ENCODE measurements at places on chromosomes 4 and X.

DNA sequence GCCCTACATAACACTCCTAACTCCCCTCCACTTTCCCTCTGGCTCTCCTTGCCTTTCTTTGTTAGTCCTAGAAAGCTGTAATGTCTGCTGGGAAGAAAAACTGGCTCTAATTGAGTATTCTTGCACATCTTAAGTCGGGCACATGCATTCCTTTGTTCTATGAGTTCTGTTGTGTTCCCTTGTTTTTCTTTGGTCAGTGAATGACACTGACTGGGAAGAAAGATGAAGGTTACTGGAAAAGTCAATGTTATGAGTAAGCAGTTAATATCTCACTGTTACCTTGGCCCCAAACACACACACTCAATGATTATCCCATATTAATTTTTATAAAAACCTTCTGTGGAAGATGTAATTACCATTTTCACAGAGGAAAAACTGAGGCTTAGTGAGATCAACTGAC is 215.9 kb downstream of the SOWAHB start:
- no peak for DNase-seq

DNA sequence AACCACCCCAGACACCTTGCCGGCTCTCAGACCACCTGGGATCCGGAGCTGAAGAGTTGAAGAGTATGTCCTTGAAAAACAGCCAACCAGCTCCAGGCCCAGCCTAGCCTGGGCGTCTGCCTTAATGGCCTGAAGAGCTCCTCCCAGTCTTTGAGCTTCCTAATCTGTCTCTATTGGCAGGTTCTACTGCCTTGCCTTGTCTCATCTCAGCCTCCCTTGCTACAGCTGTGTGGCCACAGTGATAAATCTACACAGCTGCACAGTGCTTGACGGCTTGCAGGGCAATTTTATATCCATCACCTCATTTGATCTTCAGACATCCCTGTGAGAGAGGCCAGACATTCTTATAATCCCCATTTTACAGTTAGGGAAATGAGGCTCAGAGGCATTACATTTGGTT is 19.9 kb downstream of the AWAT2 start:
- DNase-seq, result no peak

DNA sequence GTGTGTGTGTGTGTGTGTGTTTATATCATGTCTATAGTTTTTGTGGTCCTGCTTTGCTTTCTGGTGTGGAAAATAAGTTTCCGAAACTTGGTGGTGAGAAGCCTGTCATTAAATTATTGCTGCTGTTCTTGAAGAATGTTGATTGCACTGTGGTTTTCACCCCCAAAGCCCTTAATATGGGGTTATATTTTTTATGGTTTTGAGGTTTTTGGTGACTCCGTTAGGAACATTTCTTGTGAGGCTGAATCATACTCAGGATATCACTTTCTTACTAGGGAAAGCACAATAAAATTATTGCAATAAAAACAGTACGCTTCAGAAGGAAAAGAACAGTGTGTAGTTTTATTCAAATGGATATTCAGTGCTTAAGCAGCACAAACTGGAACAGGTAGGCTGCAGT is 539.1 kb upstream of the MAGEB18 start:
- no peak for DNase-seq

- DNase-seq, result peak; percentile 30
Observed at GRCh38 chrX:19225909-19226308, 103.6 kb upstream of the ADGRG2 start.

- peak; percentile 53 for DNase-seq
Observed at GRCh38 chr4:37383579-37384229, 139.2 kb downstream of the NWD2 start.

GRCh38 chrX:72046447-72046846 is 85.3 kb downstream of the RTL5 start:
- DNase-seq, result no peak

- no peak for DNase-seq
Observed at GRCh38 chrX:48835524-48836329, at the start of gene PCSK1N. Gene PCSK1N, minus strand, starts transcription at chrX:48835610. Its CDS starts 78 bp downstream, at chrX:48835532.

DNA sequence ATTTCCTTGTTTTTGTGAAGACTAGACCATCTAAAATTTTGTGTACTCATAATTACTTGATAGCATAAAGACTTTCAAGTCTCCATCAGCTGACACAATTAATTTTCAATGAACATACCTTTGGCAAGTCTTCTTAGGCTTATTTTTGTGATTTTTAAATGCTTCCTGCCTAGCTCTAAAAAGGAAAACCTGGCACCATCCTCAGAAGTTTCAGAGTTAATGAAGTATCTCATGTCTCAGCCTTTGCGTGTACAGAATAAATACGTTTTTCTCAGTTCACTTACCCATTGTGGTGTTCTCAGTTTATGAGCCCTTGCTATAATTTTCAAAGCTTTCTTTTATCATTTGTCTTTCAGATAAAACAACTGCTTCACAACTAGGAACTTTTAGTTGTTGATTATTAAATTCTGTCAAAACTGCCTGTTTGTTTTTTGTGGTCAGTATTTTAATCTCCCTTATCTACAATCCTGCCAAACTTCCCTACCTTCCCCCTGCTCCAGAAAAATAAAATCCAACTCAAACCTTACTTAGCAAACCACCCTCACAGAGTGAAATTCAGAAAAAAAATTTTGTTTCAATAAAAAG is 21.6 kb downstream of the ADD1 start:
- no peak for DNase-seq

DNA sequence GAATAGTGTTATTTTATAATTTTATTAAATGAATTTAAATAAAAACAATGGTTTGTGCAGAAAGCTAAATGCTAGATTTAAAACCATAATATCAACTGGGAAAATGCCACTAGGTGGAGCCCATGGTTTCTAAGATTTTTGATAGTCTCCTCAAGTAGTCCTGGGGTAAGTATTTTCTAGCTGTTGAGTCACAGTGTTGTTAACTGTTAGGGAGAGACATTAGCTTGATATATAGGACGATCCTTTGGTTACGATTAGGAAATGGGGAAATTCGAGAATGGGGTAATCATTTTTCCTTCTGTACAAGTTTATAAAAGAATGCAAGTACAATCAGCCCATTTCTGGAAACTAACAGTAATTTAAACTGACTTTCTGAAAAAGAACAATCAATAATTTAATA is 378.4 kb downstream of the ANKRD50 start:
- peak; percentile 87 for DNase-seq

DNA sequence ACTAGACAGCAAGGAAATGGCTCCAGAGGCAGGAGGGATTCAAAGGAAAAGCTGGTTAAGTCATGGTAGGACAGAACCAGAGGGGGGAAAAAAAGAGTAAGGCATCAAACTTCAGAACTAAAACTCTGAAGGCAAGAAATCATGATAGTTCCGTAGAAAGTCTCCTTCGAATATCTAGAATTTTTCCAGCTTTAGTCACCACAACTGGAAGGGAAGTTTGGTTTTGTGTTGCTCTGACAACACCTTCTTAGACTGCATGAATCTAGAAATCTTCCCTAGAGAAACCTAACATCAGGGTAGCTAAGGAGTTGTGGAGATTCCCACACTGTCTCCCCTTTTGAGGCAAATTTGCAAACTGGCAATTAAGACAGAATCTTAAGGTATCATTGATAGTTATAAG is 33.7 kb downstream of the AMMECR1 start:
- DNase-seq, result peak; percentile 72

DNA sequence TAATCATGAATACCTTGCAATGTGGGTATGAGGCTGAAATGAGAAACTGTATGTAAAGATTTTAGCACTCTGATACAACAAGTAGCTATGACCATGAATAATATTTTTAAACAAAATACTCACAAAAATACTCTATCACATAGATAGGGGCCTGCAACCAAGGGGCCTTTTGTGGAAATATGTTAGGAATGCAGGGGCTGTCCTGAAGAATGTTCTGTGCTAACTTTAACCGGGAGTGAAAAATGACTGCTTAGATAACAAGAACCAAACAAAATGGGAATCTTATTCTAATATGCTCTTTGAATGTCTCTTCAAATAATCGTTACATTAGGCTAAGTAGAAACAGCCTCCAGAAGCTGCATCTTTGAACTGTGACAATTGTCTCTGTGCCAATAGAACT is 37.9 kb upstream of the GYPA start:
- no peak for DNase-seq

DNA sequence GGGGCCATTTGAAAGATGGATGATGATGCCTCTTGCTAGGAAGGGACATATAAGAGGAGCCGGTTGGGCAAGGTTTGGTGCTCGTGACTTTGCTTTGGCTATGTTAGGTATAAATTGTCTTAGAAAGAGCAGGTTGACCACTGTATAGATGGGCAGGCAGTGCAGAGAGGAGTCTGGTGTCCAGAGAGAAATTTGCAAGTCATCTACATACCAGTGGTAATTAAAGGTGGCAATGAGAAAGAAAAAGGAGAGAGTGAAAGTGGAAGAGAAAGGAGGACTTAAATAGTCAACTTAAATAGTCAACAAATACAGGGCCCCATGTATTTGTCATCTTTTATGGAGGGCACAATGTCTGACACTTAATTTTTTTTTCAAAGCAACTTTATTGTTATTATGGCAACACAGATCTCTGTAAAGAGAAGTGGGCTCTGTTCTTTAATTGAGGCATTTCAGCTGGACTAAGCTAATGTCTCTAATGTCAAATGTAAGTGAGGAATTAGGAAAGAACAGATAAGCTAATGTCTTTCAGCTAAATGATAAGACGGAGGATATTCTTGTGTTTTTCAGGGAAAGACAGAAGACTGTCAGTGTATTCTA is 75.4 kb upstream of the ANXA3 start:
- DNase-seq, result no peak

DNA sequence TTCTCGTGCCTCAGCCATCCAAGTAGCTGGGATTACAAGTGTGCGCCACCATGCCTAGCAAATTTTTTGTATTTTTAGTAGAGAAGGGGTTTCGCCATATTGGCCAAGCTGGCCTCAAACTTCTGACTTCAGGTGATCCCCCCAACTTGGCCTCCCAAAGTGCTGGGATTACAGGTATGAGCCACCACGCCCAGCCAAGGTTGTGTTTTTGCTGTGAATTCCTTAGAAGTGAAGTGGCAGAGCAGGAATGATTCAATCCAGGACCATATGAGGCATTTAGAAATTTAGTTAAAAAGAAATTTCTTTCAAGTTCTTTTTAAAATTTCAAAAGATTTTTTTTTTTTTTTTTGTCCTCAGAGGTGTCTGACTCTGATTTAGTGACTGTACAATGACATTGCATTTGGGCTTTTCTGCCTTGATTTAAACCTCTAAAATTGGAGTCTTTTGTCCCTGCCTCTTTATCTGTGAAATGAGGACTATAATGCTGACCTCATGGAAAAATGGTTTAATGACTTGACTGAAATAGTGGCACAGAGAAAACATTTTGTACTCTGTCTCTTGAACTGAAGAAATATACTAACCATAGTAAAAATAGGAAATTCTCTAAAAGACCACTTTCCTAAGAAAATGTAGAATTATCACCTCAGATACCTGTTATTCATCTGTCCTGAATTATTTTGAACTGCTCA is 59.9 kb downstream of the CXCL13 start:
- DNase-seq, result peak; percentile 43

DNA sequence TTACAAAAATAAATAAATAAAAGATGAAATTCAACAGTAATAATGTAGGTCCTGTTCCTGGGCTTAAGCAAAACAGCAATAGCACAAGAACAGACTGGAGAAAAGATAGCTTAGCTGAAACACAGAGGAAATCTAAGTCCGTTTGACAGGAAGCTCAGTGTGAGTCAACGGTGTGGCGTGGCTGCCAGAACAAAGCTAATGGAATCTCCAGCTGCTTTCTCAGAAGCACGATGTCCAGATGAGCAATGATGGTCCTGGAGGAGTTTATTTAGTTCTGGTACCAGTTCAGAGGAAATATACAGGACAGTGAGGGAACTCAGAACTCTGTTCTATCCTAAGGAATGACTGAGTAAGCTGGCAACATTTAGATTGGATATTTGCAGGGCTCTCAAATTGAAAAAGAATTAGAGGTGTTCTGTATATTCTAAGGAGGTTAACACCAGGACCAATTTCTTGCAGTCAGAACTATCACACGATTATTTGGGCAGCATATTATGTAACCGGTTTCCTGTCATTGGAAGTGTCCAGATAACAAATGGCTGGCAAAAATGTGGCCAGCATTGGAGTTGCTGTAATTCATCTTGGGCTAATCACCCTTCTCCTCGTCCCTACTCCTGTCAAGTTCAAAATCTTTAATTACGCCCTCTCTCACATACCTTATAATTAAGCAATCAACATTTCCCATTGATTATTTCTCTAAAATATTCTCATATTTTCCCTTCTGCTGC is 12.7 kb downstream of the GAB3 start:
- DNase-seq, result peak; percentile 68

- DNase-seq, result no peak
Observed at GRCh38 chr4:53732661-53733060, 141.4 kb upstream of the LNX1 start.

DNA sequence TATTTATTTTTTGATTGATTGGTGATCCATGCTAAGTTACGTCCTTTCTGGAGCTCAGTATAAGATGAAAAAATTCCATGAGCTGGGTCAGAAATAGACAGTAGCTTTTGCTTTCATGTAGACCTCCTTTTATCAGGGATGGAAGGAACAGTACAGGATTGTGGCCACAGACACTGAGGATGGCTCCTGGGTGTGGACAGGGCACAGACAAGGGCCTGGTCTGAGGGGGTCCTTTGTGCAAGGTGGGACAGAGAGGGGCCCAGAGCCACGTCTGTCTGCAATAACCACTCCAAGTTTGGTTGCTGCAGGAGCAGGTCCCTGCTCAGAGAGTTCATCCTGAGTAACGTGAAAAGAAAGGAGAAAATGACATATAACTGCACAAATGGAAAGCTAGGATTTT is 127.1 kb downstream of the ENPP6 start:
- no peak for DNase-seq

DNA sequence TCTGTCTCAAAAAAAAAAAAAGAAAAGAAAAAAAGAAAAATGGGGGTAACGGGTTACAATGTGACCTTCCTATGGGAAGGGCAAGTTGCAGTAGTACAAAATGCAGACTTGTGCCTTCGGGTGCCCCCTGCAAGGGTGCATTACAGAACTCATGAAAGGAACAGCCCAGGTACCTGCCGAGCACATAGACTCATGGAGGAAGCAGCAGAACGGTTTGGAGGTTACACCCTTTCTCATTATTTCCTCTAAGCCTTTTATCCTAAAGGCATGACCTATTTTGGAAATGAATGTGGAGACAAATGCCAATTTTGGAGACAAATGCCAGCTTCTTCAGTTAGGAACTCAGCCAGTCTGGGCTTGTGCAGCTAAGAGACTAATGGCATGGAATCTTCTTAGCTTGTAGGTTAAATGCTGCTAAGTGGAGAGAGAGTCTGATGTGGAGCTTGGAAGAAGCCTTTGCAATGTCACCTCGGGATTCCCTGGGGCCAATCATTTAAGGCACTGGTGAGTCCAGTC is 44.1 kb upstream of the PRKX start:
- no peak for DNase-seq

DNA sequence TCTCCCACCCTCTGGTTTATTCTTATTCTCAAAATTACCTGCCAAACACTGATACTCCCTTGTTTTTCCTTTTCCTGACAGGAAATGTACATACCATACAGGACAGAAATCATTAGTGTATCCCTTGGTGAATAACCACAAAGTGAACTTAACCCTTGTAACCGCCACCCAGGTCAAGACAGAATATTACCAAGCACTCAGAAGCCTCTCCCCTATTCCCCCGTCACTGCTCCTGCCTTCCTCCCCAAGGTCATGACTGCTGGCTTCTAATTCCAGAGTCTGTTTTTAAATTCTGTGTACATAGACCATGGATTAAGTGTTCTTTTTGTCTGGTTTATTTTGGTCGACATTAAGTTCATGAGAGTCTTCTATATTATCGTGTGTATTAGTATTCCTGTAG is 37.7 kb downstream of the HTT start:
- DNase-seq, result no peak
